ENCODE measurements at places on chromosomes 5 and 9.

GRCh38 chr5:139243425-139243970 lies 45.3 kb upstream of the SIL1 start:
- DNase-seq: no peak

DNA sequence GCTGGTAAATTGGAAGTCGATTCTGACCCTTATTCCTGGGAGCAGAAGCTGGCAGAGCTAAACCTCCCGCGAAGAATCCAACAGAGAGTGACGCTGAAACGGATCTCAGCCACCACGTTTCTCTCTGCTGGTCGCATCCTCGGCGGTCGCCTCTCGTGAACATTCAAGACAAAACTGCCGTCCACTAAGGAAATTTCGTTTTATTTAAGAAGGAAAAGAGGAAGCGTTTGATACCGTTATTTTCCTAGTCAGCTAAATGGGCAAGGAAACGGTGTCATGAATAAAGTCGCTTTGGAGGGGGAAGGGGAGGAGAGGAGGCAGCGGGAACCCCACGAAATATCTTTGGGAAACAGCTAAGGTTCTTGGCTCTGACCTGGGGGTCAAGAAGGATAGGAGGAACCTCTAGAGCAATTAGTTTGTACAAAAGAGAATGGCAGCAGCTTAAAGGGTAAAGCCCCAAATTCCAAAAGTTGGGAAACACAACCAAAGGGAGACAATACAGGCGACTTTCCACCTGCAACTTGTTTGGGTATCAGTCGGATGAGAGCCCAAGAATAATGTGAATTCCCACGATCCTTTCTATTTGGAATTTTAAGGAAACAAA lies 1.9 kb downstream of the FOXB2 start:
- no peak for DNase-seq

GRCh38 chr5:102863764-102864560 lies 108.9 kb downstream of the PAM start:
- DNase-seq: no peak

DNA sequence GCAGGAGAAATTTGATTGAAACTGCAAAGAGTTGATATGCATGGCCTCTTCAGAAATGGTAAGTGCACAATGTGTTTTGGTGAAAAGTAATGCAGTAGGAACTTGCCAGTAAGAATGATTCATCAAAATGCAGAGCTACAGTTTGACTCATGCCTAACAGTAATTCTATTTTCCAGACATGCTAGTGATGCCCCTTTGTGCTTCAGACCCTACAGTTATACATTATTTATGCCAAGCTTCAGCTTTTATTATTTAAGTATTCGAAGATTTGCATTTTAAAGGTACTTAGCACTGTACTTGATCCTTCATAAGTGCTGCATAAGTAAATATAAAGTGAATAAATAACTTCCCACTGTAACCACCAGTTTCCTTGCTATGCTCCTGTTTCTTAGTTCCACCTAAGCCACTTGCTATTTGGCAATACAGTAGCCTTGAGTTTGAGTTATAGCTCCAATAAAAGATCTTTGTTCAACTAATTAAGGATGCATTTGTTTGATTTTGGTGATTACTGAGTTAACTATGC lies 3.6 kb upstream of the SPATA31E1 start:
- DNase-seq: no peak

DNA sequence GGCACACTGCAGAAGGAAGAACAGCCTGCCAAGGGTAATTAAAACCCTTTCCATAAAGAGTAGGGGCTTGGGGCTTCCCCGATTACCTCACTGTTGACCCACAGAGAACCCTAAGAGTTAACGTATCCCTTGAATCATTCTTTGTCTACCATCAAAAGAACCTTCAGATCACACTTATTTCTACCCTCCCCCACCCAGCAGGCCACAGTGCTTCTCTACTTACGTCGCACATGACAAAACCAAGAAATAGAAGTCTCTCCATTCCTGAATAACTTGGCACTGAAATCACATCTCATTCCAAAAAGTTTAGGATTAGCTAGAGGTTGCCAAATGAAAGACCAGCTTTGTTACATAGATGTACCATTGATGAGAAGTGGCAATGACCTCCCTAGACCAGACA lies 268.7 kb upstream of the GAS1 start:
- DNase-seq: no peak

GRCh38 chr5:32168460-32169033 lies 5.6 kb downstream of the GOLPH3 start:
- no peak for DNase-seq

DNA sequence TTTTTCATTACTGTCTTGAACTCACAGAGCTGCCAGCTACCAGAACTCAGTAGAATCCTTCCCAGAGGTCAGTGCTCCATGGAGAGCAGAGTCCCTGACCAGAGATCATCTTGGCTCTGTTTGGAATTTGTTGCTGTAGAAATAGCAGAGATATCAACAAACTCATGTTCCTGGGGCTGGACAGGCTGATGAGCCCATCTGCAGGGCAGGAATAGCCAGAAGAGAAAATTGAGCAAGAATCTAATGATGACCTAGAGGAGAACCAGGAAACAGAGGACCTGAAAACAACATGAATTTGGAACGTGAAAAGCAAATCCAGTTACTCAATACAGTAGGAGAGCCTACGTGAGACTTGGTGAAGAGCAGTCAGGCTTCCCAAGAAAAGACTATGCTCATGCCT lies 437.8 kb downstream of the PLK2 start:
- no peak for DNase-seq

DNA sequence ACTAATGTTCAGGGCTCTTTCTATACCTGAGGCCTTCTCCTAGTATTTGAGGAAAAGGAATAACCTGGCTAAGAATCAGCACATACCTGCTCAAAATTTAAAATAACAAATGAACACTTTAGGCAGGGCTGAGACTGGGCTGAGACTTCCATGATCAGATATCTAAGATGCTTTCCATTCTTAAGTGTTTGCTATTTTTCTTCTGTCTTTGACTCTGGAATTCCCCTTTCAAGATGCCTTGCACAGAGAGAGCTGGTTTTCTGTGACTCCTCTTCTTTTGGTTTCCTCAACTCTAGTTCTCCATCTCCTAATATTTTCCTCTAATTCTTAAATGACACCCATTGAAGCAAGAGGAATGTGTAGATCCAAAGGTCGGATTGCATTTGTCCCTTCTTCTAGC lies 61.1 kb downstream of the DPYSL3 start:
- DNase-seq: no peak

DNA sequence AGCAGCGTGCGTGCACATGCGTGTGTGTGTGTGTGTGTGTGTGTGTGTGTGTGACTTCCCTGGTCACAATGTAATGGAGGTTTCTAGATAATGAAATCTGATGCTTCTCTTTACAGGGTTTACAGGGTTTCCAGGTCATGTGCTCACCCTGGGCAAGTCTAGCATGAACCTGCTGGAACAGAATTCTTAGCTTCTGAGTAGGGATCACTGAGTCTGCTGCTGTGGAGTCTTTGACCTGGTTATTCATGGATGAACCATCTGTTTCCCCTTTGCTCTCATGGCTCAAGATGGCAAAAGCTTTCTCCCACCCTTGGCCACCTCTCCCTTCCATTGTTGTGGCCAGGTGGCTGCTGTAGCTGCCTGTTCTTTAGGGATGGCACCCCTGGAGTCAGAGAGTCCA lies 111.6 kb upstream of the SHB start:
- DNase-seq: no peak

- no peak for DNase-seq
These were observed 62.9 kb upstream of the PPARGC1B start for GRCh38 chr5:149667084-149667828.

DNA sequence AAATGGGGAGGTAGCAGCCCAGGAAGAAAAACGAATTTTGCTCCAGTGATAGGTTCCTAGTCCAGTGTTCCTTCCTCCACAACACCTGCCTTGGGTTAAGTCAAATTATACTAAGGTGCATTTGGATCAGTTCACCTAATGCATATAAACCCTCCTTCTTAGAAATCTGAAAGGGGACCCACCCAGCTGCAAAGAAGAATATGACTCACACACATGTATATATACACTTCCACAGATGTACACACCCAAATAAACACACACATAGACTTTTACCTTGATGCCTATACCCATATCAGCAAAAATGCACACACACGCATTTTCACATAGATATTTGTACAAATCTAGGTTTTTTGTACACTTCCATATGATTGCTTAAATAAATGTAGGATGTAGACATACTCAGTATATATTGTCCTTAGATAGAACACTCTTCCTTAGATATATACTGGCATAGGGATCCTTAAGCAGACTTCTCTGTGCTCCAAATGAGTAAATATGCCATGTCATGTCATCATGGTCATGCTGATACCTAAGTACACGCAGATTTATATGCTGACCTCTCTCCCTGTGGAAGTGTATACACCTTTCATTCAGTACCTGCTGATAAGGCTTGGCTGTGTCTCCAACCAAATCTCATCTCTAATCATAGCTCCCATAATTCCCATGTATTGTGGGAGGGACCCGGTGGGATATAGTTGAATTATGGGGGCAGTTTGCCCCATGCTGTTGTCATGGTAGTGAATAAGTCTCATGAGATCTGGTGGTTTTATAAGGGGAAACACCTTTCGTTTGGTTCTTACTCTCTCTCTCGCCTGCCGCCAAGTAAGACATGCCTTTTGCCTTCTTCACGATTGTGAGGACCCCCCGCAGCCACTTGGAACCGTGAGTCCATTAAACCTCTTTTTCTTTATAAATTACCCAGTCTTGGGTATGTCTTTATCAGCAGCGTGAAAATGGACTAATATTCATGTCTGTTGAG lies 10.2 kb downstream of the ADRB2 start:
- no peak for DNase-seq

GRCh38 chr5:1310118-1310517 lies 15.2 kb upstream of the TERT start:
- DNase-seq: no peak

- no peak for DNase-seq
These were observed 60.7 kb upstream of the SYNPO start for GRCh38 chr5:150579462-150580400.

GRCh38 chr5:123699571-123699970 lies 187.6 kb downstream of the CSNK1G3 start:
- no peak for DNase-seq

DNA sequence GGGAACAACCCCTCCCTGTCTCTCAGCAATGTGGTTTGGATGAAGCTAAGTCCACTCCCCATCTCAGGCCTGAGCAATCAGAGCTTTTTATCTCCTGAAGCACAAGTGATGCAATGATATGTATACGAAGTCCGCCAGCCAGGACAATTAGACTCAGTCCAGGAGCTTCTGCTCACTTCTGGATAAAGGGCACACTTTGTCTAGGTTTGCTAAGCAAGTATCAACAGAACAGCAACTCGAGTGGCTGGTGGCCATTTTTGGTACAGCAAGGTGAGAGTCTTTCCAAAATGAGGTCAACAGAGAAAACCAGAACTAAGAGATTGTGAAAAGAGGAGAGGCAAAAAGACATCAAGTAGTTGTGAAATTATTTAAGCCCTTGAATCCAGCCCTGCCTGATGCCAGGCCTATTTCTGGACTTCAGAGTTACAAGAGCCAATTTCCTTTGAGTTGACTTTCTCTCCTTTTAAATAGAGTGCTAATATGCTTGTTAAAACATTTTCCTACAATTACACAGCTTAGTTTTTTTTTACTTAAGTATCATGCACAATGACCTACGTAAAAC lies 8.2 kb downstream of the NDUFA8 start:
- no peak for DNase-seq

- no peak for DNase-seq
These were observed 53.1 kb downstream of the SVEP1 start for GRCh38 chr9:110526426-110526825.

GRCh38 chr9:98185611-98186171 lies 6.7 kb downstream of the CORO2A start:
- no peak for DNase-seq

DNA sequence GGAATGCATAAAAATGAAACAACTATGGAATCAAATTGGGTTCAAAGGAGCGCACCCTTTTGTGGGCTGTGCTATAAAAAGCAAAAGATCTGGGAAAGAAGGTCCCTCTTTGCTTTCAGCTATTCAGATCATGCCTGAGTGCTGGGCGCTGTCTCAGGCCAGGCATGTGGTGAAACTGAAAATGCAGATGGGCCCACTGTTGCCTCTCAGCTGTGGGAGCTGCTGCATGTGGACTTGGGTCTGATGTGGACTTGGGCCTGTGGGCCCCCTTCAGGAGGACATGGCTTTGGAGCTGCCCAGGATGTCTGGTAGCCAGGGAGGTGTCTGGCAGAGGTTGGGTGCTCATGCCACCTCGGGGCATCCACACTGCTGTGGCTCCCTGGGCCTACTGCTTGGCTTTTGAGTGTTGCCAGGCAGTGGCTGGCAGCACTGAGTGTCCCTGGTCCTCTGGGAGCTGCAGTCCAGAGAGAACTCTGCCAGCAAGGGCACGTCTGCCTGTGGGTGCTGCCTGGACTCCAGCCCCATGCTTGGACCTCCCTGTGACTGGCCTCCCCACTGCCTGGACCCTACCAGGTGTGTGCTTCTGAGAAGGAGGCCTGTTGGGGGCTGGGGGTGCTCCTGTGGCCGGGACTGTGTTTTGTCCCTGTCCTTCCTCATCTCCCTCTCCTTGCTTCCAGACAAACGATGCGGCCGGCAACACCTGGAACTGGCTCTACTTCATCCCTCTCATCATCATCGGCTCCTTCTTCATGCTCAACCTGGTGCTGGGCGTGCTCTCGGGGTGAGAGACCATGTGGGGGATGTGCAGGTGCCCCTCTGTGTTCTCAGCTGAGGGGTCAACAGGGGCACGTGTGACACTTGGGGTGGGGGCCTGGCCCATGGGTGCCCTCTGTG lies 74.3 kb downstream of the CACNA1B start:
- DNase-seq: no peak

GRCh38 chr9:18362901-18363685 lies 110.9 kb upstream of the ADAMTSL1 start:
- no peak for DNase-seq

DNA sequence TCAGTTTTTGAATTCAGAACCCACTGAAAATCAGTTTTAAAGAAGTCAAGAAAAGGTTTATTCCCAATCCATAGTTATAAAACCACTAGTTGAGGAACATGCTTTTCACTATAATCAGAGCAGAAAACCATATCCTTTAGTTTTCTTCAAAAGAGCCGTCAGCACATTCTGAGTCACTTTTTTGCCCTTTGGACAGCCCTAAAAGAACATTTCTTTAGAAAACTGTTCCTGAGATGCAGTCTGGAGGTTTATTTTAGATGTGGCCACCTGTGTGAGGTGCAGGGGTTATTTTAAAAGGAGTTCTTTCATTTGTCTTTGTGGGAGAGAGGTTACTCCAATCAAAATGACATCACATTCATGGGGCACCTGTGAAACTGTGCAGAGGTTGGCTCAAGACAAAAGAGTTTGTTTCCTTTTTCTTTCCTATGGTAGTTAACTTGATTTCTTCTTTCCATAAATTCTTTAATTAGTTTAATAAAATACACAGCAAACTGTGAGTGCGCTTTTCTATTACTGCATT lies 221.6 kb upstream of the RPS23 start:
- DNase-seq: no peak

DNA sequence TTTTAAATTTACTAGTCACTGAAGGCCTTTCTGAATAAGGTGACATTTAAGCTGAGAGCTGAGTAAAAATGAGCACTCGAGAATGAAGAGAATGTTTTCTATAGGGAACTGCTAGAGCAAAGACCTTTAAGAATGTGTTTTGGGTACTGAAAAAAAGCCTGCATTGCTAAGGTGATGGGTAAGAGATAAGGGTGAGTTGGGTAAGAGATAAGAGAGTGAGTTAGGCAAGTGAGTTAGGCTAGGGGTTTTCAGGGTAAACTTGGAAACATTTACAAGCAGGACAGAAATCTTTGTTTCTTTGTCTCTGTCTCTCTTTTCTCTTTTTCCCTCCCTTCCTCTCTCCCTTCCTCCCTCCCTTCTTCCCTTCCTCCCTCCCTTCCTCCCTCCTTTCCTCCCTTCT lies 5.6 kb downstream of the RAD23B start:
- no peak for DNase-seq

GRCh38 chr5:174327317-174327864 lies 281.9 kb downstream of the NSG2 start:
- DNase-seq: peak; percentile 51

GRCh38 chr5:73938280-73938937 lies 312.4 kb downstream of the ARHGEF28 start:
- DNase-seq: no peak
